ENCODE measurements at places on chromosomes 1 and 21. TPM values are rescaled to one million over a fixed set of nuclear protein-coding genes. Genes with fewer than 3 reads are reported as not detected.

- no peak for DNase-seq
Measured at GRCh38 chr1:173775578-173776226, 48.8 kb upstream of the DARS2 start.

- DNase-seq, result no peak
Measured at GRCh38 chr1:23798662-23799142, 1.9 kb downstream of the GALE start.

DNA sequence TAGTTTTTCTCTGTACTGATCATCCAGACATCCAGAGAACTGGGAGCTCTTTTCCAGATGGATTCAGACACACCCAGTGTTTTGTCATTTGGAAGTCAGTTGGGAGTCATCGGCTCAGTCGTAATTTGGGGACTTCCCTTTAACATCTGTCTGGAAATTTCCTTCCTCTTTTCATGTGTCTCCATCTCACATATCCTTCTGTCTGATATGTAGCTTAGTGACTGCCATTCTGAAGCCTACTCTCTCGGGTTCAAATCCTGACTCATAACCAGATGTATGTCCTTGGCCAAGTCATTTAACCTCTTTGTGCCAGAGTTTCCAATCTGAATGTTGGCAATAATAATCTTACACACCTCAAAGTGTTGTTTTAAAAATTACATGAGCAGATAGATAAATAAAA lies 3.0 kb downstream of the MORC3 start:
- DNase-seq, result peak; percentile 15

- DNase-seq, result no peak
Measured at GRCh38 chr21:34343347-34343746, 20.5 kb upstream of the KCNE2 start.

- DNase-seq, result no peak
Measured at GRCh38 chr1:8878448-8878697, at the start of gene ENO1. ENO1 (minus strand) TSS chr1:8878686; CDS start chr1:8874908, 3,778 bp downstream.

- no peak for DNase-seq
Measured at GRCh38 chr1:170800265-170800664, 135.1 kb upstream of the MROH9 start.

DNA sequence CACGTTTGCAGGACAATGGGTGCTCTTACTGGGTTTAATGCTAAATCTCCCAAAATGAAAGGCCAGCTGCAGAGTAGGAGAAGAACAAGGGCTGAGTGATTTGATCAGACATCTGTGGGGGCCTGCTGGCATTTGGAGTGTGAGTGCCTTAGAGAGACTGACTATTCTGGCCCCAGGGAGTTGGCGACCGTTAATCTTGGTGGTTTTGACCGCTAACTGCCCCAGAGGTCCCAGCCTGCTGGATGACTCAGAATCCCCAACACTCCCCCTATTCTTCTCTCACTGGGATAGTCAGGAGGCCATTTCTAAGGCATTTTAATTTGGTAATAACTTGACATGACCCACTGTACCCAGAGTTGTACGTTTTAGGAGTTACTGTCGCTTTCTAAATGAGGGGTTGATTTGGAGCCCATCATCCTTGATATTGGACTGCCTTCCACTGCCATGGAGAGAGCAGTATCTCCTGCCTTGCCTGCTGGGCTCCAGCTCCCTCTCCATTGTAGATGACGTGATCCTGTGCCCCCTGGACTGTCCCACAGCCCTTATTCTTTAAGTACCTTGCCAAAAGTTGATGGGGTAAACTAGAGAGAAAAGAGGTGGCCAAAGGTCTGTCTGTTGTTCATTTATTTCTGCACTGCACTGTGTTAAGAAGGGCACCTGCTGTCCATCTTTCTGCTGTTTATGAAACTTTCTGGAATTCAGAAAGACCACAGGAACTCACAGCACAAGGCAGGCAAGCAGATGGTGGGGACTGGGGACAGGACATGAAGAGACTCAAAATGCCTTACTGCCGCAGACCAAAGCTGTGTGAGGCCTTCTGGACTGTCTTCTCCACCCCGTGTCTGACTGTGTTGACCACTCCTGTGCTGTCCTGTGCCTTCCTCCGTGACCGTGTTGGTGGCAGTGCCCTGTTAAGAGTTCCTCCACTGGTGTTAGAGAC lies 98.2 kb upstream of the ARTN start:
- DNase-seq, result peak; percentile 88

- DNase-seq, result peak; percentile 47
Measured at GRCh38 chr21:44800971-44801467, 601 bp downstream of the UBE2G2 start.

DNA sequence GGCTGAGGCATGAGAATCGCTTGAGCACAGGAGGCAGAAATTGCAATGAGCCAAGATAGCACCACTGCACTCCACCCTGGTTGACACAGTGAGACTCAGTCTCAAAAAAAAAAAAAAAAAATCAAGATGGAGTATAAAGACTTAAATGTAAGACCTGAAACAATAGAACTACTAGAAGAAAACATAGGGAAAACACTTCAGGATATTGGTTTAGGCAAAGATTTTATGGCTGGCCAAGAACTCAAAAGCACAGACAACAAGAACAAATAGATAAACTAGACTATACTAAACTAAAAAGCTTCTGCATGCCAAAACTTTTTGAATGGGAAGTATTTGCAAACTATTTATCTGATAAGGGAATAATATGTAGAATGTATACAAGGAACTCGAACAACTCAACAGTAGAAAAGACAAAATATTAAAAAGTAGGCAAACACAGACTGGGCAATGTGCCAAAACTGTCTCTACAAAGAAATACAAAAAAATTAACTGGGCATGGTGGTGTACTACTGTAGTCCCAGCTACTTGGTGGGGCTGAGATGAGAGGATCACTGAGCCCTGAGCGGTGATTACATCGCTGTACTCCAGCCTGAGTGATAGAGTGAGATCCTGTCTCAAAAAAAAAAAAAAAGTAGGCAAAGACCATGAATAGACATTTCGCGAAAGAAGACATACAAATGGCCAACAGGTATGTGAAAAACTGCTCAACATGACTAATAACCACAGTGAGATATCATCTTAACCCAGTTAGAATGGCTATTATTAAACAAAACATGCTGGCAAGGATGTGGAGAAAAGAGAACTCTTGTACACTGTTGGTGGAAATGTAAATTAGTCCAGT lies 25.3 kb downstream of the DTL start:
- no peak for DNase-seq

- DNase-seq, result no peak
Measured at GRCh38 chr1:22738522-22738921, 27.9 kb downstream of the EPHB2 start.

DNA sequence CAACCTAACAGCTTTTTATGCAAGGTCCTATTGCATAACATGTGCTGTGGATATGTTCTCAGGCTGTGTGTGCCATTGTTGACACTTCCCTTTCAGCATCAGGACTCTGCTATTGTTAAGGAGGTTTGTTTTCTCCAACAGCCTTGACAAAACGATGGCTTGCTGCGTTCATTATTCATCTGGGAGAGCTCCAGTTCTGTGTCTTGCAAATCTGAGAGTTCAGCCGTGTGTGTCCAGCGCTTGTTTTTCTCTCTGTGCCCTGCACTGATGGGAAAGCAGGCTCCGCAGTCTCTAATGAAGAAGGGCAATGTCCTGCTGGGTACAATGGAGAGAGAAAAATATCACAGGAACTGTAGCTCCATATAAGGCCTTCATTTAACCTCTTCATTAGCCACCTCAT lies 63.7 kb downstream of the CLDN17 start:
- DNase-seq, result no peak

GRCh38 chr1:54227091-54227602 lies 27.2 kb downstream of the MRPL37 start:
- no peak for DNase-seq

- peak; percentile 48 for DNase-seq
Measured at GRCh38 chr1:242005866-242006535, 7.1 kb upstream of the MAP1LC3C start.

- DNase-seq, result no peak
Measured at GRCh38 chr1:10649517-10650201, 146.8 kb downstream of the CASZ1 start.

DNA sequence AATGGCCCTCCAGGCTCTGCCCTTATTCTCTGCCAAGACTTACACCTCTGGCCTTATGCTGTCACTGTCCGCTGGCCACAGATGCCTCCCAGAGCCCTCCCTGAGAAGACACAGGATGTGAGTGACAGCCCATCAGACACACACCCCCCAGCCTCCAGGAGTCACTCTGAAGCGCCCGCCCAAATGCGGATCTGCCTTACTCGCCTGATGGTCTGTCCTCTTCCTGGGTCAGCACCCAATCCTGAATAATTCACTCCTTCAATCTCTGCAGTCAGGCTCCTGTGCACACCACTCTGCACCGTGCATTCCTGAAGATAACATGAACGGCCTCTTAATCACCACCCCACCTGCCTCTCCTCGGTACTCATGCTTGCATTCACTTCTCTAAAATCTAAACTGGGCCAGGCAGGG lies 14.7 kb downstream of the CLSTN1 start:
- DNase-seq, result no peak

The BSND gene
- not detected for total RNA-seq

The GPA33 gene
- not detected for total RNA-seq

The PADI4 gene
- total RNA-seq, result not detected

The INPP5B gene
- 26.8 TPM for total RNA-seq

The FCRL5 gene
- not detected for total RNA-seq

The CELA3B gene
- total RNA-seq, result not detected

The RGS13 gene
- not detected for total RNA-seq

The CD1B gene
- total RNA-seq, result not detected

The UBL4B gene
- total RNA-seq, result not detected

The EPHX1 gene
- total RNA-seq, result 57.6 TPM

All from fibroblast of the aortic adventitia (primary cell).